ENCODE measurements at places on chromosomes 3 and 15.

- no peaks in the 10 kb centered on the region for H3K27me3 ChIP-seq
- no peak overlapping the region for H3K4me3 ChIP-seq
- no peaks in the 10 kb centered on the region for H3K36me3 ChIP-seq
These were observed 39.0 kb downstream of the SPESP1 start for GRCh38 chr15:68969298-68969697.

- no peaks in the 10 kb centered on the region for H3K27me3 ChIP-seq
- no peaks in the 10 kb centered on the region for H3K4me1 ChIP-seq
- H3K27ac ChIP-seq = no peak overlapping the region
- H3K36me3 ChIP-seq = no peaks in the 10 kb centered on the region
- H3K4me3 ChIP-seq = no peak overlapping the region
These were observed 63.6 kb downstream of the MOBP start for GRCh38 chr3:39531066-39531465.

DNA sequence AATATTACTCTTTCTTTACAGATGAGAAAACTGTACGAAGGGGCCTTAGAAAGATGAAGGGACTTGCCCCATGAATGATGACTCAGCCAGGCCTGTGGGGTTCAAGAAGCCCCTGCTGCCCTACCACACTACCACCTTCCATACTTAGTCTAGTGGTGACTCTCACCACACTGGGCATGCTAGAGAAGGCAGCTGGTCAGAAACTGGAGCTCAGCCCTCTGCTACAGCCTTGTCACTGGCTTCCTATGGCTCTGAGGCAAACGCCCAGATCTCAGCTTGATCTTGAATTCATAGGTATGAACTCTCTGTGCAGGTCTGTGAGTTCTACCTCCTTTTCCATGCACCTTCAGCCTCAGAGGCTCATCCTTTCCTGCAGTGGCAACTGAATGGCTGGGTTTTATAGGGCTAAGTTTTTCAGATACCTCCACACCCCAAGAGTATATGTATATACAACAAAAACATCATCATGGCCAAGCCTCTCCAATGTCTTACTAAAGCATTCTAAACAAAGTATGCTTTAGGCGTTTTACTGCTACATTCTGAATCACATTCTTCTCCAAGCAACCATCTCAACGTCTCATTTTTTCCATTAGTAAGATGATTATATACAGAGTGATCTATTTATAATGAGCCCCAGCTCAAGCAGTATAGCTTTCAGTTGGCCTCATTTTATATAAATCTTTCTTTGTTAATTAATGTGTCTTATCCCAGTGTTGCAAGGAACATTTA, 234.1 kb downstream of the GREM1 start:
- H3K4me1 ChIP-seq = peaks cover 12% of the 10 kb centered on the region
- peak; percentile 57 for DNase-seq
- no peak overlapping the region for H3K4me3 ChIP-seq
- no peak overlapping the region for H3K27ac ChIP-seq
- no peaks in the 10 kb centered on the region for H3K36me3 ChIP-seq
- H3K27me3 ChIP-seq = no peaks in the 10 kb centered on the region

- H3K27me3 ChIP-seq = peaks cover 13% of the 10 kb centered on the region
- DNase-seq = no peak
- no peaks in the 10 kb centered on the region for H3K36me3 ChIP-seq
These were observed 33.2 kb upstream of the IQSEC1 start for GRCh38 chr3:13106308-13107001.

GRCh38 chr15:95113041-95113440, 881.7 kb downstream of the MCTP2 start:
- DNase-seq = no peak
- no peaks in the 10 kb centered on the region for H3K36me3 ChIP-seq
- no peak overlapping the region for H3K4me3 ChIP-seq

GRCh38 chr3:20652231-20652986, 466.4 kb upstream of the SGO1 start:
- peaks cover 3% of the 10 kb centered on the region for H3K4me1 ChIP-seq
- H3K4me3 ChIP-seq = no peak overlapping the region
- H3K36me3 ChIP-seq = no peaks in the 10 kb centered on the region
- H3K27me3 ChIP-seq = no peaks in the 10 kb centered on the region

- peaks cover 5% of the 10 kb centered on the region for H3K36me3 ChIP-seq
- H3K4me1 ChIP-seq = peaks cover 34% of the 10 kb centered on the region
- H3K27me3 ChIP-seq = no peaks in the 10 kb centered on the region
- H3K27ac ChIP-seq = peak overlapping the region; percentile 57
These were observed 115.6 kb downstream of the FNDC3B start for GRCh38 chr3:172154768-172155664.

GRCh38 chr15:22902578-22902977, 64.1 kb downstream of the NIPA2 start:
- peaks cover 55% of the 10 kb centered on the region for H3K36me3 ChIP-seq
- no peaks in the 10 kb centered on the region for H3K27me3 ChIP-seq
- no peaks in the 10 kb centered on the region for H3K4me1 ChIP-seq
- H3K4me3 ChIP-seq = no peak overlapping the region
- DNase-seq = no peak

- no peaks in the 10 kb centered on the region for H3K36me3 ChIP-seq
- H3K4me1 ChIP-seq = no peaks in the 10 kb centered on the region
- no peak overlapping the region for H3K4me3 ChIP-seq
- no peak overlapping the region for H3K27ac ChIP-seq
- no peak for DNase-seq
These were observed 295.0 kb downstream of the LRTM1 start for GRCh38 chr3:54632834-54633233.

- peaks cover 63% of the 10 kb centered on the region for H3K36me3 ChIP-seq
- no peak overlapping the region for H3K4me3 ChIP-seq
- H3K27ac ChIP-seq = no peak overlapping the region
- no peaks in the 10 kb centered on the region for H3K27me3 ChIP-seq
- no peak for DNase-seq
These were observed 32.4 kb downstream of the SEC61A1 start for GRCh38 chr3:128084675-128085021.

DNA sequence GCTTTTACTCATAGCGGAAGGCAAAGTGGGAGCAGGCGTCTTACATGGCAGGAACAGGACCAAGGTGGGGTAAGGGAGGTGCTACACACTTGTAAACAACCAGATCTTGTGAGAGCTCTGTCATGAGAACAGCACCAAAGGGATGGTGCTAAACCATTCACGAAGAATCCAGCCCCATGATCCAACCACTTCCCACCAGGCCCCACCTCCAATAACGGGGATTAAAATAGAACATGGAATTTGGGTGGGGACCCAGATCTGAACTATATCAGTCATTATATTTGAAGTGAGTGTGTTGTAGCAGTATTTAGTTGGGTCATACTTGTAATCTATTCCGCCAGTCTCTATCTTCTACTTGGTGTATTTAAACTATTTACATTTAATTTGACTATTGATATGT, 190.9 kb downstream of the RPLP1 start:
- H3K27me3 ChIP-seq = peaks cover 11% of the 10 kb centered on the region
- peaks cover 10% of the 10 kb centered on the region for H3K4me1 ChIP-seq
- no peak for DNase-seq
- no peak overlapping the region for H3K27ac ChIP-seq
- no peak overlapping the region for H3K4me3 ChIP-seq

GRCh38 chr3:185399737-185400667, 37.1 kb downstream of the MAP3K13 start:
- DNase-seq = no peak
- no peaks in the 10 kb centered on the region for H3K27me3 ChIP-seq
- H3K4me1 ChIP-seq = peaks cover 3% of the 10 kb centered on the region
- no peaks in the 10 kb centered on the region for H3K36me3 ChIP-seq
- H3K4me3 ChIP-seq = no peak overlapping the region

GRCh38 chr15:77646104-77646694, 13.5 kb upstream of the LINGO1 start:
- peaks cover 7% of the 10 kb centered on the region for H3K4me1 ChIP-seq
- H3K36me3 ChIP-seq = no peaks in the 10 kb centered on the region
- peaks cover 2% of the 10 kb centered on the region for H3K27me3 ChIP-seq
- H3K27ac ChIP-seq = no peak overlapping the region
- no peak for DNase-seq

GRCh38 chr3:138200424-138200823, 13.3 kb downstream of the ARMC8 start:
- H3K4me3 ChIP-seq = no peak overlapping the region
- no peak for DNase-seq
- H3K27ac ChIP-seq = no peak overlapping the region

DNA sequence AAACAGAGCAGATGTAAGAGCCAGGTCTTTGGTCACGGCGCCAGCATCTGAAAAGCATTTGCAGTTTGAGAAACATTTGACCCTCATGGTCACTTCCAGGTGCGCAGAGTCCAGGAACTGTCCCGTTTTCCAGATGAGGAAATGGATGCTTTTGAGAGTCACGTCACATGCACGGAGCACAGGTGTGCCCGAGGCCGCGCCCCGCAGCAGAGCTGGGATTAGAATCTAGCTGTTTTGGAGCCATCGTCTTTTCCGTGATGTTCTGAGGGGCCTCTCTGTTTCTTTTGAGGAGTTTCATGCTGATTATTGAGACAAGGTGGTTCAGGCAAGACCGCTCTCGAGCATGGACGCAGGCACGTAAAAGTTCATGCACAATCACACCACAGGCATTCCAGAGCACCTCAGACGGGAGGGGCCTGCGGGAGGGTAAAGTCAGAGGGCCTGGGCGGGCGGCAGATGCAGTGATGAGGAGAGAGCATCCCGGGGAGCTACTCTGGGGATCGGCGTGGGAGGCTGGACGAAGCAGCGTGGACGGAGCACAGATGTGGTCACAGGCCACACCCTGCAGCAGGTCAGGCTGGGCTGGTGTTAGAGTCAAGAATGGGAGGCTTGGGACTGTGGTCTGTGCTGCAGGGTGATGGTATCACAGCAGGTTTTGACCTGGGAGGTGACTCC, 139.2 kb upstream of the MEF2A start:
- H3K4me1 ChIP-seq = peaks cover 24% of the 10 kb centered on the region
- H3K4me3 ChIP-seq = no peak overlapping the region
- H3K36me3 ChIP-seq = no peaks in the 10 kb centered on the region
- no peak overlapping the region for H3K27ac ChIP-seq
- no peak for DNase-seq

DNA sequence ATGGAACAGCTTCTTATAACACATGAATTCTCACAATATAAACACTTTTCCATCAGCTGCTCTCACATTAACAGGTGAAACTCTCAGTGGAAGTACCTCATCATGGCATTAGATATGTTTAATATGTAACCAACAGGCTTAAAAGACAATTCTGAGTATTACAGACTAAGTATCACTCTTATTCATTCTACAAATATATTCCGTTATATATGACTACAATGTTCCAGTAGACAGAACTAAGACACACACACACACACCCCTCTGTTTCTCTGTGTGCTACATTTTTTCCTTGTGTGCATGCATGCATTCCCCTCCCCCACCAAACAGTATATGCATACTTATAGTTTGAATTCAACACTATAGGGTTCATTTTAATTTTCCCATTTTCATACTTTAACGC, 32.4 kb downstream of the MRPL3 start:
- DNase-seq = no peak
- no peaks in the 10 kb centered on the region for H3K27me3 ChIP-seq
- H3K4me3 ChIP-seq = no peak overlapping the region
- no peaks in the 10 kb centered on the region for H3K4me1 ChIP-seq

GRCh38 chr3:48034000-48034516, 17.8 kb upstream of the MAP4 start:
- peak overlapping the region; percentile 15 for H3K27ac ChIP-seq
- H3K4me1 ChIP-seq = peaks cover 9% of the 10 kb centered on the region
- H3K27me3 ChIP-seq = no peaks in the 10 kb centered on the region
- H3K36me3 ChIP-seq = no peaks in the 10 kb centered on the region

- no peaks in the 10 kb centered on the region for H3K4me1 ChIP-seq
- no peak overlapping the region for H3K4me3 ChIP-seq
- peaks cover 53% of the 10 kb centered on the region for H3K36me3 ChIP-seq
- no peak for DNase-seq
These were observed 30.2 kb upstream of the OCA2 start for GRCh38 chr15:28129231-28129848.

- DNase-seq = peak; percentile 93
- H3K4me3 ChIP-seq = no peak overlapping the region
- no peak overlapping the region for H3K27ac ChIP-seq
- H3K27me3 ChIP-seq = no peaks in the 10 kb centered on the region
- peaks cover 14% of the 10 kb centered on the region for H3K4me1 ChIP-seq
These were observed 48.4 kb downstream of the GOLIM4 start for GRCh38 chr3:168047190-168047795.

DNA sequence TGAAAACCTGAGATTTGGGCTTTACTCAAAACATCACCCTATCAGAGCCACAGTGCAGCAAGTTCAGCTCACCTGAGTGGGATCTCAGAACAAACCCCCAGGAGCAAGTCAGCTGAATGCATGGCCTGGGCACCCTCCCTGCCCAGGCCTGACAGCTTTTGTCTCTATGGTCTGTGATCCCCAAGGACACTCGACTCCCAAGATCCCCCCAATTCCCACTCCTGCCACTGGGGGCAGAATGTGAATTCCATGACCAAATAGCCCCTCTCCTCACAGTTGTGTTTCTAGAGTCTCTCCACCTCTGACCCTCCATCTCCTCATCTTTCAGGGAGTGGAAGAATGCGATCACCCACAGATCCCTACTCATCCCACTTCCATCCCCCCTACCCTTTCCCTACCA, 58.9 kb downstream of the ZNF445 start:
- no peak overlapping the region for H3K4me3 ChIP-seq
- no peaks in the 10 kb centered on the region for H3K36me3 ChIP-seq
- H3K27ac ChIP-seq = no peak overlapping the region
- H3K4me1 ChIP-seq = no peaks in the 10 kb centered on the region
- no peak for DNase-seq
- no peaks in the 10 kb centered on the region for H3K27me3 ChIP-seq

- H3K27ac ChIP-seq = peak overlapping the region; percentile 69
- DNase-seq = no peak
- no peaks in the 10 kb centered on the region for H3K36me3 ChIP-seq
- H3K27me3 ChIP-seq = no peaks in the 10 kb centered on the region
- H3K4me3 ChIP-seq = peak overlapping the region; percentile 60
These were observed 13.1 kb downstream of the TNK2 start for GRCh38 chr3:195895078-195895860.

DNA sequence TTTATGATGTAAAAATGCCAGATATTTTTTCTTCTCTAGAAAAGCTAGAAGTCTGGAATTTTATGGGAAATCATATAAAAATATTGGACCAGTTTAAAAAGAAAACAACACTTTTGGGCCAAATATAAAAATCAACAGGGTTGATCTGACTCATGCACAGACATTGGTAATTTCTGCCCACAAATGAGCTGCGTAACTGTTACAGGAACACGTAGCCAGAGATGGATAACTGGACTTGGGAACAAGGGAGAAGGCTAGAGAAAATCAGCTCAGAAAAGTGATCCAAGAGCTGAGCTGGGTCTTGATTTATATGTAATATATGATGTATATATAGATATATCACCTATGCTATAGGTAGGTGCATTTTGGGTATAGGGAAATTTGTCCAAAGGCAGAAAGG, 36.8 kb upstream of the NAALADL2 start:
- H3K27ac ChIP-seq = no peak overlapping the region
- H3K4me1 ChIP-seq = no peaks in the 10 kb centered on the region
- H3K36me3 ChIP-seq = no peaks in the 10 kb centered on the region
